Stimulated activated CD8-positive, alpha-beta memory T cell treated with anti-CD3 and anti-CD28 coated beads, Interleukin-15, amount 100 ng/mL, for 1 hour (primary cell): ENCODE measurements at places on chromosomes 3 and 15.

GRCh38 chr3:148937467-148938255, 53.7 kb upstream of the GYG1 start:
- DNase-seq, result no peak

GRCh38 chr15:94847325-94847724, 616.0 kb downstream of the MCTP2 start:
- DNase-seq, result no peak

GRCh38 chr15:79204886-79205675, 77.4 kb upstream of the ANKRD34C start:
- DNase-seq, result no peak

DNA sequence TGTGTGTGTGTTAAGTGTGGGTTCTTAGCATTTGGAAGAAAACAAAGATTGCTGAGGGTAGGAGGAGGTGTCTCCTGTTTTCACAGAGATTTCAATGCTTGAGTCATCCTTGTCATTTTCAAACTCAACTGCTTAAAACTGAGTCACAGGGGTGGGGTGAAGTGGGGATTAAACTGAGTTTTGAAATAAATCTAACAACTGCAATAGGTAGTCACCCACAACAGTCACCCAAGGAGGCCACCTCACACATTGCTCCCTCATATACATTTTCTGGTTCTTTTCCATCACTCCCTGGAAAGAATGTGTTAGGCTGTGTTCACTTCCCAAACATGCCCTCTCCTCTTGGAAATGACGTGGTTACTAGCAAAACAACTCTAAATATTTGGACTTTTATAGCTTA, 187.7 kb upstream of the CMC1 start:
- DNase-seq, result no peak

DNA sequence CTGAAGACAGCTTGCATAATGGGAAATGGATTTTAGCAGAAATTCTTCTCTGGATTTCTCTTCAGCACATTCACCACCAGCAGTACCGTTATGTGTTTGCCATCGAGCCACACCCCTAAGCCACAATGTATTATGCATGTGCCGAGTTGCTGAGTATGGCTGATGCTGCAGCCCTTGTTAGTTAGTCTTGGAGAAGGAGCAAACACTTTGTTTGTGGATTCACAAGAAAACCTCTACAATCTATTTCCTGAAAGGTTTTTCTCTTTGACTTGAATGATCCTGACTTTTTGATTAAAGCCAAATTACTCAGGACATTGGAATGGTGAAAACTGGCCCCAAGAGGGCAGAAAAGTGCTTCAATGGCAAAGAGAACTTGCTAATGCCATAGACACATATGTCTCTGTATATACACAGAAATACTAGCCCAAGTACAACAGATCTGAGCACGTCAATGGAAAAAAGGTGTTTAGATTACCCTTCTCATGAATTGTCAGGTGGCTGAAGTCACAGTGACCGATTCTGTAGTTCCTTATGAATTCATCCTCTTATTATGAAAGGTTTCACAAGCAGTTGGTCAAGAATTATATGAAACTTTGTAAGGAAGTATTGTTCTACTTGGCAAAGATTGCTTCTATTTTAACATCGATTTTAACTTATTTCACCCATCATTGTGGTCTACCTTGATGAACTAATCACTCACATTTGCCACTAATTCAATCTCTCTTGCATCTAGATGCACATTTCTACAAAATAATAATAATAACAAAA, 103.0 kb downstream of the P3H2 start:
- no peak for DNase-seq

GRCh38 chr3:17841190-17841828, 98.9 kb upstream of the TBC1D5 start:
- DNase-seq, result peak; percentile 54

- DNase-seq, result no peak
These were observed 244.5 kb downstream of the FGF12 start for GRCh38 chr3:192482809-192483208.

GRCh38 chr3:25362118-25362517, 65.9 kb upstream of the RARB start:
- no peak for DNase-seq

DNA sequence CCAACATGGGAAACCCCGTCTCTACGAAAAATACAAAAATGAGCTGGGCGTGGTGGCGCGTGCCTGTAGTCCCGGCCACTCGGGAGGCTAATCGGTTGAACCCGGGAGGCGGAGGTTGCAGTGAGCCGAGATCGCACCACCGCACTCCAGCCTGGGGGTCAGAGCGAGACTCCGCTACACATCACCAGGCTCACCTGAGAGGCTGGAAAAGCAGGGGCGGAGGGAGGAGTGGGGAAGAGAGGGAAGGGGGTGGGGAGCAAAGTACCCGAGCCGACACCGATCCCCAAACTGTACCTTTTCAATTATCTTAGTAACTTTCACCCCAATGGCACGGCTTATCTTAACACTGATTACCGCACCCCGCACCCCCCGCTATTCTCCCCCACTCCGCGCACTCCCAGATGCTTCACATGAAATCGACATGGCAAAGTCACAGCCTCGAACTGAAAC, 46.4 kb upstream of the SYNM start:
- no peak for DNase-seq

DNA sequence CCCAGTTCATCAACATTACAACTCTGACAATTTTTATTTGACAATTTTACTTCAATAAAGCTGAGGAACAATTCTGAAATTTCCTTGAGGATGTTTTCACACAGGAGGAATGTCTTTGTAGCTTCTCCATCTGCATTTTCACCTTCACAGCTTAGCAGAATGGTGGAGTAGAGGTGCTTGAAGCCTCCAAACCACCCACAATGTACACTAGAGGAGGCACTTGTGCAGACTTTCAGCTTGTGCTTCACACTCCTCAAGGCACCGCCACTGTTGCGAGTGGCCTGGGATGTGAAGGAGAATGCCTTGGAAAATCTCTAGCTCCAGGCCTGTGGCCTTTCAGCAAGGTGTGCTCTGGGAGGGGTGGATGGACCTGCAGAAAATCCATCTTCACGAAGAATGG, 181.9 kb downstream of the EPHB1 start:
- no peak for DNase-seq

GRCh38 chr3:43249405-43249804, 36.9 kb upstream of the SNRK start:
- no peak for DNase-seq

GRCh38 chr15:86164232-86164898, 84.7 kb downstream of the AGBL1 start:
- DNase-seq, result no peak

DNA sequence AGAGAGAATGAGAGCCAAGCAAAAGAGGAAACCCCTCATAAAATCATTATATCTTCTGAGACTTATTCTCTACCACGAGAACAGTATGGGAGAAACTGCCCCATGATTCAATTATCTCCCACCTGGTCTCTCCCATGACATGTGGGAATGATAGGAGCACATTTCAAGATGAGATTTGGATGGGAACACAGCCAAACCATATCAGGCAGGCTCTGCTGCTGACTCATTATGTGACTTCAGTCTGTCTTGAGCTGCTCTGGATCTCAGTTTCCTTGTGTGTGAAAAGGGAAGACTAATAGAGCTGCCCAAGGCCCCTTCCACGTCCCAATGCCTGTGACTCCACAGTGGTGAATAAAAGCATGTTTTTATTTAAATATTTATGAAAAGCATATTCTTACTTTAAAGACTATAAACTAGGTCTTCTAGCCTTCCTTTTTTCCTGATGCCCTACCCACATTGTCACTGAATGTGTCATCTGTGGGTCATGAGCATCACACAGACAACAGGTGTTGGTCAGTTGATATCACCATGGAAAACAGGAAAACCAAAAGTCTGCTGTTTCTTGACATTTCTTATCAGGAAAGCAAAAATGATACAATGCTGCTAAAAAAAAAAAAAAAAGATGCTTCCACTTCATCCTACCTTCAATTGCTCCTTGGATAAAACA, 96.0 kb upstream of the PPP2R3A start:
- no peak for DNase-seq

DNA sequence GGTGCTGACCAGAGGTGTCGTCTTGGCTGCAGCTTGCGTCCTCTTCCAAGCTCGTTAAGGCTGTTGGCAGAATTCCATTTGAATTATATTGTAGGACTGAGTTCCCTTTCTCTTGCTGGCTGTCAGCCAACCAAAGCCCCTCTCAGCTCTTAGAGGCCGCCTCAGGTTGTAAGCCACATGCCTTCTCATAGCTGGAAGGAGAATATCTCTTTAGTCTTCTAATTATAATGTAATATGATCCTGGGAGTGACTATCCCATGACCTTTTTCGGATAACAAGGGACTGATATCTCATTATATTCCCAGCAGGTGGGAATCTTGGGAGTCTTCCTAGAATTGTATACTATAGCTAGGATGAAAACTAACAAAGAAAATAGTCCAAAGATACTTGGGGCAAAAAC, 4.8 kb downstream of the SCG5 start:
- no peak for DNase-seq

DNA sequence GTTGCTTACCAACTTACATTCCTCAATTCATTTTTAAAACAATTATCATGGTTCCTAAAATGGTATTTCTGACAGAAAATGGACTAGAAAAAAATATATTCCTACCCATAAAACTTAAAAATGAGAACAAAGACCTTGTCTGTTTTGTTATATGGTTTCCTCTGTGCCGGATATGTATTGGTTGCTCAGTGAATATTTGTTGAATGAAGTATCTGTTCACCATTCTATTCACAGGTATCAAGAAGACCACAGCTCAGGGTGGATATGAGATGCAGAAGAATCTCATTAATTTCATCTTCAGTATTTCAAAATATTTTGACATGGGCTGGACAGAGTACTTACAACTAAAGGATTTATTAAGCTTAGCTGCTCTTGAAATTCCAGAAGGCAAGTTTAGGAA, 58.1 kb downstream of the TUSC7 start:
- DNase-seq, result no peak

- DNase-seq, result no peak
These were observed 291.3 kb downstream of the OXSM start for GRCh38 chr3:26081166-26081565.

- no peak for DNase-seq
These were observed 599.3 kb downstream of the PYDC2 start for GRCh38 chr3:192060160-192060781.

- DNase-seq, result no peak
These were observed 440.9 kb downstream of the RBMS3 start for GRCh38 chr3:29721789-29722188.

- no peak for DNase-seq
These were observed 34.0 kb downstream of the TPRA1 start for GRCh38 chr3:127556565-127556964.

DNA sequence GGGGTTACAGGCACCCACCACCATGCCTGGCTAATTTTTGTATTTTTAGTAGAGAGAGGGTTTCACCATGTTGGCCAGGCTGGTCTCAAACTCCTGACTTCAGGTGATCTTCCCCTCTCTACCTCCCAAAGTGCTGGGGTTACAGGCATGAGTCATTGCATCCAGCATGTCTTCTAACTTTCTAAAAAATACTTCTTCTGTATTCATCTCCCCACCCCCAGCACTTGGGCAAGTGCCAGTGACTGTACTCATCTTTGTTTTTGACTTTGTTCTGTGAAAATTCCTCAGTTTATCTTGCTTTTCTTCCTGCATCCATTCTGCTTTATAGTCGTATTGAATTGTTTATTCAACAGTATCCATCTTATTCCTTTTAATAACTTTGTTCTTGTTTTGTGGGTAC, 47.6 kb downstream of the ARIH1 start:
- no peak for DNase-seq

- no peak for DNase-seq
These were observed 123.3 kb upstream of the NANOGP8 start for GRCh38 chr15:35208353-35208752.

GRCh38 chr3:128415200-128415772, 51.4 kb downstream of the DNAJB8 start:
- DNase-seq, result no peak

DNA sequence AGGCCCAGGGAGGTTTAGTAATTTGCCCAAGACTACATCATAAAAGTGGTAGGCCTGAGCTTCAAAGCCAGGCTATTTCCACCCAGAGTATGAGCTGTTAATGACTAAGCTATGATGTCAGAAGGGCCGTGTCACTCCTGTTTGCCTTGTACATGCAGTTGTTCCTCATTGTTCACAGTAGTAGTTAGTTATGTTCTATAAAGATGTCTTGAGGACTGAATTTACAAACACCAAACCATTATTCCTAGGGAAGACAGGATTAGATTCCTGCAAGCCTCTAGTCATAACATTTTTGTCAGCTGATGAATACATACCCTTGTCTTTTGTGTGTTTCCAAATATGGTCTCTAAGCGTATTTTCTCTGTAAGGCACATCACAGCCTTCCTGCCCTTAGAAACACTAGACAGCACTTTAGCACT, 20.9 kb upstream of the LARS2 start:
- DNase-seq, result no peak

DNA sequence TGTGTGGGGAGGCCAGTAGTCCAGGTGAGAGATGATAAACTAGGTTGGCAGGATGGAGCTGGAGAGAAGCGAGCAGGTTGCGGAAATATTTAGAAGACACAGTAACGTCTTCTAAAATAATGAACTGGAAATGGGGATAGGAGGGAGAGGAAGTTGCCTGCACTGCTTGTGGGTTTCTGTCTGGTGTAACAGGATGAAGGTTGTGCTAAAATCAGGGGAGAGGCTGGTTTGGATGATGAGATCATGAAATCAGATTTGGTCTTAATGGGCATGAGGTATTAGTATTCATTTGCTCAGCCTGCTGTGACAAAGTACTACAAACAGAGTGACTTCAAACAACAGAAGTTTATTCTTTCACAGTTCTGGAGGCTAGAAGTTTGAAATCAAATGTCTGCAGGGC, 32.1 kb upstream of the TNFAIP8L3 start:
- no peak for DNase-seq

- no peak for DNase-seq
These were observed 216.3 kb downstream of the LPP start for GRCh38 chr3:188370081-188370830.

GRCh38 chr15:51227940-51228732, 110.3 kb downstream of the CYP19A1 start:
- no peak for DNase-seq

GRCh38 chr15:58293622-58294550, 137.9 kb upstream of the LIPC start:
- DNase-seq, result no peak

GRCh38 chr3:138119423-138119766, 4.0 kb upstream of the DZIP1L start:
- no peak for DNase-seq

DNA sequence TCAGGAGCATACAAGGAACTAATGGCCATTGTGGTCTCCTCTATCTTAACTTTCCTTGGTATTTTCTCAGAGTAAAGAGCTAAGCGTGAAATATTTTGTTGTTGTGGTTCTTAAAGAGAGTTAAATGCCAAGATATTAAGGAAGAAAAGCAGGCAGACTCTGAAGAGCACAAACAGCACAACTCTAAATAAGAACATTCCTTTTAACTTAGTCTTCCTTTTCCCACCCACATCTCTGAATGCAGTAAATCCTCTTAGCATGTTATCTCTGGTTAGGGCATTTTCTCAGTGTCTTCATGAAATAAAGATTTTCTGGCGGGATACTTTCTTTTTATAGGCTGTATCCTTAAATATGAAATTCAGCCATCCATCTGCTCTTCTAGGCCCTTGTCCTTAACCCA, 1.5 kb downstream of the GPR87 start:
- no peak for DNase-seq
